ENCODE measurements at places on chromosomes 1 and 21.

DNA sequence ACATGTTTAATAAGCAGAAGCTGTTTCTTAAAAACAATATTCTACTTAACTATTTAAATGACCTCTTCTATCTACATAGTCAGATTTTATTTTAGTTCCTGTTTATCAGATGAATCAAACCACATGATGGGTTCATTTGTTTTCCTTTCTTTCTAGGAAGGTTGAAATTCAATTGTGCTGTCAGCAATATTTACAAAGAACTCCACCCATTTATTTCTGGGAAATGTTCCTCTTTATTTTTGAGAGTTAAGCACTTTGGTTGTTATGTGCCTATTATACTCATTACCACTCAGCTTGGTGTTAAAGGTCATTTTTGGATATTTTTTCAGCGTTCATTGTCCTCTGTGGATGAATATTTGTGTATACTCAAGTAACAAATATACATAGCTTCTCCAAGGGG, 84.9 kb downstream of the C4BPA start:
- no peak for DNase-seq

DNA sequence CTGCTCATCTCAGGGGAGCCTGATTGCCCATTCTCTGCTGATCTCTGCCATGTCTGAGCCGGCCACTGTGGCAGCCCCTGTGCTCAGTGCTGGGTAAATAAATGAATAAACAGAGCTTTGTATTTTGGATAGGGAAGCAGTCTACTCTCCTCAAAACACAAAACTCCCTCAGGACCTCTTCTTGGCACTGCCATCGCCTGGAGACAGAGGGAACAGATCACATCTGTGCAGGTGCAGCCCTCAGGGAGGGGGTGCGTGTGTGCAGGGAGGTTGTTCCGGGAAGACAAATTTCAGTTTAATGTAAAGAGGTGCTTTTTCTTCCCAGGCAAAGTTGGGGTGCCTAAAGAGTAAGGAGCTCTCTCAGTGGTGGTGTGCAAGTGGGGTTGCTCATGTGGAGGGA, 7.7 kb upstream of the FAM167B start:
- no peak for DNase-seq

GRCh38 chr1:151347523-151348246, 633 bp upstream of the RFX5 start:
- DNase-seq: no peak

DNA sequence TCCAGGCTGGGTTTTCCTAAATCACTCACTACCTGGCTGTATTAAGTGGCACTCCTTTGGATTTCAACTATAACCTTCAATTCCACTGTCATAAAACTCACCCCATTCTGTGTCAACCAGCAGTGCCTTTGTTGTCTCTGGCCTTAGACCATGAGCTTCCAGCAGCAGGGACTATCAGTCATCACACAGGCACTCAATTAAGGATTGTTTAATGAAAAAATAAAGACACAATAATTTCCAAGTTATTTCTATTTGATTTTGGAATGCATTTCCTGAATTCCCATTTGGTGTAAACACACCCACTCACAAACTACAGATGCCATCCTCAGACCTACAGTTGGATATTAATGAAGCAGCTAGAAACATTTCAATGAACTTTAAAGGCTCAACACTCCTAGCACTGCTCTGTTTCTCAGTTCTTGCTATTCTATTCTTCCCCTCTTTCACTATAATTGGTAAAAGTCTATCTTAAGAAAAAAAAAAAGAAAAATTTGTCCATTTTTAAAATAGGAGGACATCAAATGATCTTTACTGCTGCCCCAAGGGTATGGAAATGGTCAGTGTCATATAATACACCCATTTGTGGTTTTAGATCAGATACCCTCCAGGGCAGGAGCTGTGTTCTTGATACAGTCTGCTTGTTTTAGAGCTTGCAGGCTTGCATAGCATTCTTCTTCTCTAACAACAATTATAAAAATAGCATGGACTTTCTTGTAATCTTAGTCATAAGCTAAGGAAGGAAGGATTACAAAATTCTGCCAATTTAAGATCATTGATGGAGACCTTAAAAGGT, 156.4 kb downstream of the PTGER3 start:
- no peak for DNase-seq

DNA sequence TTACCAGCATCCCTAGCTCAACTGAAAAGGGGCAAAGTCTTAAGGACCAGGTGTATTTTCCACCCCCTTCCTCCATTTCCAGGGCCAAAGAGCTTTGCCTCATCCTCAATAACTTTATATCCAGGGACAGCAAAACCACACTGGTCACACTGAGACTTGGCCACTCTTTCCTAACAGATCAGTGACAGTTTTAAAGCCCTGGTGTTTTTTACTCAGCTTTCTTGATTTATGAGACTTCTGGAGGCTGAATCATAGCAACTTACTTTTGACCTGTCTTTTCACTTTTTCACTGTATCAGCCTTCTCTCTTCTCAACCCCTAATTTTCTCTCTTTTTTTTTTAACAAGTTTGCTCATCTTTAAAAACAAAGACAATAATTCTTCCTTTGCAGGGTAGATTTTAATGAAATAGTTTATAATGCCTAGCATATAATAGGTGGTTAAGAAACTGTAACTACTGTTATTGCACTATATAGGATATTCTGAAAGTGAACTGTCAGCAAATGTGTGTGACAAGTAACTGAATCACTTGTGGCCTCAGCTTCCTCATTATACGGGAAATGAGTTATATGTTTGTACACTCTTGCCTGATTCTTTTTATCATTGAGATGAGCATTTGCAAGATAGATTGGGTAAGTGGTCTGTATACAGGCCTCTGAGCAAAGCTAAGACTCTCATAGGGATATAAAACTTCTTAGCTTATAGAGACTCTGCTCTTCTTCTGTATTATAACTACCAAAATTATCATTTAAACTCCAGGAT, 19.7 kb upstream of the DYNLT5 start:
- no peak for DNase-seq

GRCh38 chr1:99681583-99681982, 35.7 kb downstream of the PALMD start:
- no peak for DNase-seq

GRCh38 chr1:72724951-72725861, 442.9 kb upstream of the NEGR1 start:
- DNase-seq: peak; percentile 16

DNA sequence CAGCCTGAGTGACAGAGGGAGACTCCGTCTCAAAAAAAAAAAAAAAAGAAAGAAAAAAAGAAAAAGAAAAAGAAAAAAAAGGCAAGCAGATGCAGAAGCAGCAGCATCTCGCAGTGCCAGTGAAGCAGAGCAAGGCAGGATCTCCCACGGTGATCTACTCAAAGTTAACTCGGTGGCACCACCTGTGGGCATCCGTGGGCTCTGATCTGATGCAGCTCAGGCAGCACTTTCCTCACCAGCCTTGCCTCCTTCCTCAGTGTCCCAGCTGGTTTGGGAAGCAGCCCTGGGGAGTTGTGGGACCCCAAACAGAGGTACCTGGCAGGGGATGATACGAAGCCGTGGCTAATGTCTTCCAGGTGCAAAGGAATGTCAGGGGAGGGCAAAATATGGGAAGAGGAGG, 104.3 kb upstream of the KRTAP19-8 start:
- peak; percentile 40 for DNase-seq

- no peak for DNase-seq
Observed at GRCh38 chr1:184392067-184392466, 5.2 kb downstream of the C1orf21 start.

DNA sequence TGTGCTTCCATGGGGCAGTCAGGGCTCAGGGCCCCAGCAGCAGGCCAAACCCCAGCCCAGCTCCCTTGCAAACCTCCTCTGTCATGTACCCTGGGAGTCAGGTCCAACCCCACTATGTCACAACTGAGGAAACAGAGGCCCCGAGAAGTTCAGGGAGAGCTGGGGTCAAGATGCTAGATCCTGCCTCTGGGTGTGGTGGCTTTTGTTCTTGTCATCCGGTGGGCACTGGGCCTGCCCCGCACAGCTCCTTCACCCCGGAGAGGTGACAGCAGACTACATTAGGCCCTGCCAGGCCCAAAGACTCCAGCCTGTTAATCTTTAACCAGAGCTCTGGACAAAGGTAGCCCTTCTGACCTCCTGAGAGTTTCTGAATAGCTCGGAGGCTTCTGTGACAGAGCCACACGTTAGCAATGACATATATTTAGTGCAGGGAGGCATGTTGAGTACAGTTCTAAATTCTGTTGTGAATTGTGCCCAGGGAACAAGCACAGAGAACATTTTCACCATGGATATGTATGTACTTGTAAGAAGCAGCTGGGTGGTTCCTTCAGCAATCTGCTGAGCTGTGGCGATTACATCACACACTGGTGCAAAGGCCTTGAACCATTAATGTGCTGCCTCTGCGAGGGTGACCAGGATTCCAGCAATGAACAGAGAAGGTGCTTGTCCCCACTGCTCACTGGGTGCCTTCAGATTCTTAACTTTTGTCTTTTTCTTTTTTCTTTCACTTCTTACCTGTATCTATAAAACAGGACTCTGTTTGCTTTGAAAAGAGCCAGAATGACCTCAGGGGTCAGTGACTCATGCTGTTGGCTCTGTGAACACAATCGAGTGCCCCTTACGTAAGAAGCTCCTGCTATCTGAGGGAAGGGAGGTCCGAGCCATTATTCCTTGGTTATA, 102.8 kb downstream of the RHOU start:
- no peak for DNase-seq

DNA sequence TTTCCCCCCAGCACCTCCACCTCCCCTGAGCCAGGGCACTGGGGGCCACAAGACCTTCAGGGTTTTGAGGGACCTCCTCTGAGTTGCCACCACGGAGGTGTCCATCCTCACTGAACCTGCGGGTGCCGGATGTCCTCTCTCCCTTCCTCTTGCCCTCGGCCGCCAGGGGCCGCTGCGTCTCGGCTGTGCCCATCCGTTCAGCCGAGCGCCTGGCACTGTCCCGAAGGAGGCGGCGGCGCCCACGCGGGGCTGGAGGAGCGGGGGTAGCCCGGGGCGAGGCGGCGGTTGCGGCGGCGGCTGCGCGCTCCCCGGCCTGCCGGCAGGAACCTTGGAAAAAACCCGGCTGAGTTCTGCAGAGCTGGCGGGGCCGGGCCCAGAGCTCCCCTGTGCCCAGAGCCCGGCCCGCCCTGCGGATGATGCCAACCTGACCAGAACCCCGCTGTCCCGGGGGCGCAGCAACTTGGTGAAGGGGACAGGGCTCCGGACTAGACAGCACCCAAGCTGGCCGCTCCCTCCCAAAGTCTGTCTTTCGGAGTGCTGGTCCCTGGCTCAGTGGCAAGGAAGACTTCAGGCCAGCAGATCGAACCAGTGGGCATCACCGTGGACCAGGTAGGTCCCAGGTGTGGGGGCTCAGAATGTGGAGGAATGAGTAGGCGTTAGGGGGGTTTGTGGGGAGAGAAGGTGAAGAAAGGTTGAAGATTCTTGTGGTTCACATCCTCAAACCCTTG, 3.7 kb upstream of the PPM1J start:
- DNase-seq: peak; percentile 90

DNA sequence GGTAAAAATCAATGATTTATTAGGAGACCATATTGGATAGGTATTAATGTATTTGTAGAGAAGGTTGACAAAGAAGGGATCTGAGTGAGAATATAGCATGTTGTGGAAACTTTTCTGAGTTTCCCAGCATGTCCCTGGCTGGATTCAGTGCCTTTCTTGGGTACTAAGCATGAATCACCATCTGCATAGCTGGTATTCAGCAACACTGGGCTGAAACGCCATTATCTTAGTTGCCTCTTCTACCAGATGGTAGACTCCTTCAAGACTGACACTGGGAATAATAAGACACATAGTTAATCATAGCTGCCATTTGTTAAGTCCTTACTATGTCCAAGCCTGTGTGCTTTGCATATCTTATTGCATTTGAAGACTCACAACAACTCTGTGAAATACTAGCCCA, 45.5 kb downstream of the ATP5PF start:
- no peak for DNase-seq

DNA sequence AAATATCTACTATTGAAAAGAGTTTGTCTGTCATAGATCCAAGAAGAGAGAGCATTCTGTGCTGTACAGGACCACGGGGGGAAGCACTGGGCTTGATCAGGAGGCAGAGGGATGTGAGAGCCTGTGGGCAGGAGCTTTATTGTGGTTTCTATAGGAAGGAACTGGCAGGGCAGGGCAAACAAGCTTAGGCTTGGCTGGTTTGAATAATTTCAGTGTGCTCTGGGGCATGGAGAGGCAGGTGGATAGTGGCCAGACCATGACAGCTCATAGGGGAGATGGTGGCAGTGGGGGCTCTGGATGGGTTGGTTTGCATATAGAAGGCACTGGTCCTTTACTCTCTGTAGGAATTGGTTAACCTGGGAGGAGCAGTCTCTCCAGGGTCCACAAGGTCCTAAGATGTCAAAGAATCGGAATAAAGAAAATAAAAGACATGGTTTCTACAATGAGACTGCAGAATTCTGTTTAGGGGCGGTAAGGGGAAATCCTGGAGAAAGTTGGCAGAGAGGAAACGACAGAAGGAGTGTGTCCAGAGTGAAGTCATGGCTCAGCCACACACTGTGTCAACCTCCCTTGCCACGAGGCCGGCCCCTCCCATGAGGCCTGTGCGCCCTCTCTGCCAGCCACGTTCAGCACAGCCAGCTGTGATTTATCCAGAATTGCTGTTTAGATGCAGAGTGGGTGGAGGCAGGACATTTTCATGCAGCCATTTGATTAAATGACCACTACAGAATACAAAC, 81.7 kb upstream of the PGBD5 start:
- no peak for DNase-seq

DNA sequence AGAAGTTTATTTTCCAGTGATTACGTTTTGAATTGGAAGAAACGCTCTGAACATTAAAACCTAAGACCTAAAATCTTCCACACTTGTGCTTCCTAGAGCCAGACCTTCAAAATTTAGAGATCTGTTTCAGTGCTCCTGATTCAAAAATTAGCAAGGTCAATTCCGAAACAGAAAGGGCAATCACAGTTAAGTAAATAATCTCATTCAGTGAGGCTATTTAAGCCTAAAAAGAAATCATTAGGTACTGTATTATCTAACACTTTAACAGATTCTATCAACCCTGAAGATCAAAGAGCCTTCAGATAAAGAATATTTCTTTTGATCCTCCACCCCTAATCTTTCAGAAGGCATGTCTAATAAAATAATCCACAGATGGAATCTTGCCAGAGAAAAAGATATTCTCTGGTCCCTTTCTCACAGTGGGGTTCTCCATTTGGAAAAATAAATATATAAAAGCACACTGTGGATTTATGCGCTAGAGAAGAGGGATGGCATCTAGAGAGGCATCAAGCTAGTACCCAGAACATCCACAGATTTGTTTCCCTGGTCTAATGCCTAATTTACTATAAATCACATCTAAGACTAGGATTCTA, 54.4 kb downstream of the ZZZ3 start:
- no peak for DNase-seq

DNA sequence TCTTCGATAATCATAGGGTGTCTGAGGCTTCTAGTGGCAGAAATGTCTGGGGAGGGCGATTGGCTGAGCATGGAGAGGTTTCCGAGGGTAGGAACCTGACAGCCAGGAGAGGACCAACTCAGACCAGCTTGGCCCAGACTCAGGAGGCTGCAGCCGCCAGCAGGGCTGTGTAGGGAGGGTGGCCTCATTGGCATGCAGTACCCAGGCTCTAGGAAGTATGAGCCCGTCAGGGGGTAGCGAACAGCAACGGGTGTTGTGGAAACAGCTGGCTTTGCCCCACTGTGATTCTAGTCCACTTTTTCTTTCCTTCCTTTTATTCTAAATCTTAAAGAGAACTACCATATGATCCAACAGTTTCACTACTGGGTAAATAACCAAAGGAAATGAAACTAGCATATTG, 103.3 kb downstream of the DIRAS3 start:
- DNase-seq: no peak
